ENCODE measurements at places on chromosomes 16 and 17.
A peak's percentile ranks its signal among the peaks of the same experiment; 100 is the strongest.

DNA sequence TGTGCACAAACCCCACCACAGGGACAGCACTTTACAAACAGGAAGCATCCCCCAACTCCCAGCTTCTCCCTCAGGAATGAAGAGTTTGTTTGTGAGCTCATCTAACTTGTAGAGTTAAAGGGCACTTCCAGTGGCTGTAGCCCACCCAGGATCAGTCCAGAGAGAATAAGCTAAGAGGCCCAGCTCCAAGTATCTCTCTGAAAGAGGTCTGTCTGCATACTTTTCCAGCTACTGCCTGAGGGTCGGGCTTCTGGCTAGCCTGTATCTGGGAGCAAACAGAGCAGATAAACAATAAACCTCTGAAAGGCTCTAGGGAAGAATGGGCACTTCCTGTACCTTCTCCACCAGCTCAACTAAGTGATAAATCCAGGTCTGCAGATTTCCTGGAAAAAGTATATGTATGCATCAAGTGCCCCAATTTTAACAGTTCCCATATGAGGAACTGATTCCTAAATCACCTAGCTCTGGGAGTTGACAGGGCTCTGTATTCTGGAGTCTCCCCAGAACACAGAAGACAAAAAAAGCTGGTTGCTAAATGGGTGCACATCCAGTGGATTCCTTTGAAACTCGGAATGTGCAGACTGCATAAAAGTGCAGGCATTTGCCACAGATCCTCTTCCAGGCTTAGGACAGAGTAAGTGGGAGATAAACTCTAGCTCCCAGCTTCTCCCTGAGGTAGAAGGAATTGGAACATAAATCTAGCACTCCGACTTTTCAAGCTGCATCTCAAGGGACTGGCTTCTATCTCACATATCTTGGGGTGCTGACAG lies 37.1 kb upstream of the MYLK3 start:
- no peak for DNase-seq

DNA sequence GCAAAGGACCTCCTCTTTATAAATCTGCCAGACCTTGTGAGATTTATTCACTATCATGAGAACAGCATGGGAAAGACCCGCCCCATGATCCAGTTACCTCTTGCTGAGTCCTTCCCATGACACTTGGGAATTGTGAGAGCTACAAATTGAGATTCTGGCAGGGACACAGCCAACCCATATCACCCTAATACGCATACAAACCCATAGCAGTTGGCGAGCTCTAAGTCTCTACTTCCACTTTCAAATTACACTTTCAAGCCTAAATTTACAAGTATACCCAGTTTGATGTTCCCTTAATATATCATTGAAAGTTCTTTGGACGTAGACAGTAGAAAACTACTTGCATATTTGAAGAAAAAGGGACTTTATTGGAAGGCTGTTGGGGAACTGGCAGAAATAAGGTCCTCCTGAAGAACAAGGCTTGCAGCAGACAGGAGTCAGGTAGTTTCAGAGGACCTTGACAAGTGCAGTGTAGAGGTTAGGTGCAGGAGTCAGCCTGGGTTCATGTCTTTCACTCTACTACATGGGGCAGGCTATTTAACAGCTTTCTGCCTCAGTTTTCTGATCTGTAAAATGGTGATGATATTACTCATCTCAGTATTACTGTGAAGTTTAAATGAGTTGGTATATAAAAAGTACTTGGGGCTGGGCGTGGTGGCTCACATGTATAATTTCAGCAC lies 107.9 kb upstream of the EEF2KMT start:
- no peak for DNase-seq

DNA sequence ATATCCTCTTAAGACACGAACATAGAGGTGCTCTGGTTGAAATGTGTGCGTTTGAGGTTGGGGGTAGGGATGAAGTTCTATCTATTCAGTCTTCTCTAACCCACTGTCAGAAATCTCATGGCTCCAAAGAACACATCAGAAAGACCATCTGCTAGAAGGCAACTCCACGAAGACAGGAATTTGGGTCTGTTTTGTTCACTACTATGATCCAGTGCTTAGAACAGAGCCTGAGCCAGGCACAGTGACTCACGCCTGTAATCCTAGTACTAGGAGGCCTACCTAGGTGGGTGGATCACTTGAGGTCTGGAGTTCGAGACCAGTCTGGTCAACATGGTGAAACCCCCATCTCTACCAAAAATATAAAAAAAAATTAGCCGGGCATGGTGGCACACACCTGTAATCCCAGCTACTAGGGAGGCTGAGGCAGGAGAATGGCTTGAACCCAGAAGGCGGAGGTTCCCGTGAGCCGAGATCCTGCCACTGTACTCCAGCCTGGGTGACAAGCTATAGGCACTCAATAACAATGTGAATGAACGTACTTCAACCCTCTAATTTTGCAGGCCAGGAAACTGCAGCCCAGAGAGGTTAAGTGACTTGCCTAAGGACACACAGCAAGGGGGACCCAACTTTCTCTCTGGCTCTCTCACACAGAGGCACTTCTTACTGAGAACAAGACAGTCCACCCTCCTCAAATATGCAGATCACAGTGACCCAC lies 2.3 kb downstream of the CASKIN2 start:
- no peak for DNase-seq

DNA sequence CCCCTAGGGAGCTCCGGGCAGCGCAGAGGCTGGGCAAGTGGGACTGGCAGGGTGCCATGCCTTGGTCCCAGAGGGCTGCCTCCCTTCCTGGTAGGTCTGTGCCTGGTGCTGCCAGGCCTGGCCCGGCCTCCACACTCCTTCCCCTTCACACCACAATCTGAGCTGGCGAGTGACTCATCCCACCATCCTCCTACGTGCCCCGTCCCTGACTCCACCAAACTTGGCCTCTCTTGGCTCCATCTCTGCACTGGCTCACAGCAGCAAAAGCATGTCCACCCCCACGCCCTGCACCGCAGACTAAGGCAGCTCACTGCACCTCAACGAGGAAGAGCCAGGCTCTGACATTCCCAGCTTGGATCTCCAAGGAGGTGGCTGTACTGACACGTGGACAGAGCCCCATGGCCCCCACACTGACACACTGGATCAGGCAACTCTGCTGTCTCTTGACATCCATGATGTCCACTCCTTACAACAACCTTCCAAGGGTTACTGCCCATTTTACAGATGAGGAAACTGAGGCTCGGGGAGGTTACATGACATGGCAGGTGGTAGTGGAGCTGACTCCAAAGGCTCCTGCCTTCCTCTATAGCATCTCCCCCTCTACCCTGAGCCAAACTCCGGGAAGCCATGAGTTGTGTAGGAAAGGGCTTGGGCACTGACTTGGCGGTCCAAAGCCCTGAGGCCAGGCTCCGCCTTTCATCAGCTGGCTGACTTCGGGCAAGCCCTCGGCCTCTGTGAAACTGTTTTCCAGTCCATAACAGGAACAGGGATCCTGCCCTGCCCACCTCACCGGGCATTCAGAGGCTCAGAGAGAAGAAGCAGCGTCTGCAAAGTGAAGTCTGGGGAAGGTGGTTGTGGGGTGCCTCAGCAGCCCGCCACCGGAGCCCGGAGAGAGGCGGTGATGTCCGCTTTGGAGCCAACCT lies 20.1 kb upstream of the KRT19 start:
- peak; percentile 99 for DNase-seq

- peak; percentile 55 for DNase-seq
Observed at GRCh38 chr16:31875112-31875803, 1.7 kb downstream of the ZNF267 start.

DNA sequence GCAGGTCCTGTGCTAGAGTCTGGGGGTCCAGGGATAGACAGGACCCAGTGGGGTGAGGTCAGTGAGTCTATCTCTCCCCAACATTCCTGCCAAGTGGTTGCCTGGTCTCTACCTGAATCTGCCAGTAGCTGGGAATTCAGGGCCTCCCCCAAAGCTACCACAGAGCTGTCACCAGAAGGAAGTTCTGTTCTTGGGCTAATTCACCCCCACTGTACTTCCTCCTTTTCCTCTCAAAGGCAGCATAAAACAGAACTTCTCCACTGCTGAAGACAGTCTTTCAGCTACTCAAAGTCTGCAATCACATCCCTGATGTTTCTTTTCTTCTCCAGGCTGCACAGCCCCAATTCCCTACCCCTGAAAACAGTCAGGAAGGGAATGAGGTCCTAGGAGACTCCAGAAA lies 8.7 kb downstream of the CAMTA2 start:
- DNase-seq: no peak

GRCh38 chr16:28324235-28324886 lies 32.0 kb downstream of the SBK1 start:
- no peak for DNase-seq

DNA sequence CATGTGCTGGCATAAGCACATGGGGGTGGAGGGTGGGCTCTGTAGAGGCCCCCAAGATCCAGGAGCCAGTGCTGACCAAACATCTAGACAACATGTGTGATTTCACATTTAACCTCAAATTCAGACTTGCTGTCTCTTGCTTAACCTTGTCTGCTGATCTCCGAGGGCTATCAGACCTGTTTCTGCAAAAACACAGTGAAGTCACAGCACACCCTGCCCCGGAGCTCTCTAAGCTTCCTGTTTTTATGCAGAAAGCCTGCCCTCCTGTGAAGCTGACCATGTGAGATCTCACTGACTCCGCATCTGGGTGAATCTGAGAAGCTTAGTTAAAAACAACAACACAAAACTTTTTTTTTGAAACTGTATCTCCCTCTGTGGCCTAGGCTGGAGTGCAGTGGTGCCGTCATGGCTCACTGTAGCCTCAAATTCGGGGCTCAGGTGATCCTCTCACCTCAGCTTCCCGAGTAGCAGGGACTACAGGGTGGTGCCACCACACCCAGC lies 6.6 kb upstream of the DPEP2 start:
- no peak for DNase-seq

All from fibroblast of skin of right biceps (primary cell).